AG08395 (cell line): ENCODE measurements at places on chromosomes 7 and 10.
A peak's percentile ranks its signal among the peaks of the same experiment; 100 is the strongest.

GRCh38 chr10:104077663-104078151 is 8.0 kb downstream of the COL17A1 start:
- DNase-seq, result no peak

- peak; percentile 66 for DNase-seq
Observed at GRCh38 chr7:98240961-98241673, 10.9 kb downstream of the TECPR1 start.

GRCh38 chr7:45035371-45035770 is 35.4 kb downstream of the CCM2 start:
- no peak for DNase-seq

DNA sequence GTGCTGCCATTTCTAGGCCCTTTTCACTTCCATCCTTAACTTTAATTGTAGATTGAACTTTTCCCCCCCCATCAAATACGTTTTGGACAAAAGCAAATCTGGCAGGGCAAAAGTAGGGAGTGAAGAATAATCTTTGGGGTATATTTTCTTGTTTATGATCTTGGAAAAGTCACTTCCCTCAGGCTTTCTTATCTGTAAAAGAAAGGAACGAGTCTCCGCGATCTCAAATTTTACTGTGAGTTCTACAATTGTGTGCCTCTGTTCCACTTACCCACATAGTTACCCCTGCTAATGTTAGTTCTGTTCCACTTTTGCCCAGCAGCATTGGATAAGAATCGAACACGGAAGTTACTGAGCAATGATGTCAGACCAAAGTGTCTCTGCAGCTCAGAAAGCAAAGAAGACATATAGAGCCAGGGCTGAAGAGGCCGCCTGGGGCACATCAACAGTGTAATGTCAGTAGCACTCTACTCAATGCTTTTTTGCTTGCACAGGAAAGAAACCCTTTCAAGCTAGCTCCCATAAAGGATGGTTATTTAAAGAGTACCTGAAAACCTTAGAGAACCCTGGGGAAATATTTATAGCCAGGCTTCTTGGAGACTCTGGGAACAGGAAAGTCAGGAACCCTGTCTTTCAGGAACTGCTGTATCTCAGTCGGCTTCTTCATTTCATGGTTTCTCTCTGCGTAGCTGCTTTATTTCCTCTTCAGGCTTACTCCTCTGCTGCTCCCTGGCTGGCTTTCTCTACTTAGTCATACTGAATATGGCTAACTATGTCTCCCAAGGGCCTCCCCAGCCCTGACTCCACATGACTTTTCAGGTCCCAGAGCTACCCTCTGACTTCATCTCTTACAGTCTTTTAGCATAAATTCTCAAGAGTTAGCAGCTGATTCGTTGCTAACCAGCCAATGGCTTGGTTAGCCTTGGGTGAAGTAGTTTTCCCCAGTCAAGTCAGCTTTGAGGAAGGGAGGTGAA is 123.7 kb upstream of the FAM3C start:
- peak; percentile 38 for DNase-seq

DNA sequence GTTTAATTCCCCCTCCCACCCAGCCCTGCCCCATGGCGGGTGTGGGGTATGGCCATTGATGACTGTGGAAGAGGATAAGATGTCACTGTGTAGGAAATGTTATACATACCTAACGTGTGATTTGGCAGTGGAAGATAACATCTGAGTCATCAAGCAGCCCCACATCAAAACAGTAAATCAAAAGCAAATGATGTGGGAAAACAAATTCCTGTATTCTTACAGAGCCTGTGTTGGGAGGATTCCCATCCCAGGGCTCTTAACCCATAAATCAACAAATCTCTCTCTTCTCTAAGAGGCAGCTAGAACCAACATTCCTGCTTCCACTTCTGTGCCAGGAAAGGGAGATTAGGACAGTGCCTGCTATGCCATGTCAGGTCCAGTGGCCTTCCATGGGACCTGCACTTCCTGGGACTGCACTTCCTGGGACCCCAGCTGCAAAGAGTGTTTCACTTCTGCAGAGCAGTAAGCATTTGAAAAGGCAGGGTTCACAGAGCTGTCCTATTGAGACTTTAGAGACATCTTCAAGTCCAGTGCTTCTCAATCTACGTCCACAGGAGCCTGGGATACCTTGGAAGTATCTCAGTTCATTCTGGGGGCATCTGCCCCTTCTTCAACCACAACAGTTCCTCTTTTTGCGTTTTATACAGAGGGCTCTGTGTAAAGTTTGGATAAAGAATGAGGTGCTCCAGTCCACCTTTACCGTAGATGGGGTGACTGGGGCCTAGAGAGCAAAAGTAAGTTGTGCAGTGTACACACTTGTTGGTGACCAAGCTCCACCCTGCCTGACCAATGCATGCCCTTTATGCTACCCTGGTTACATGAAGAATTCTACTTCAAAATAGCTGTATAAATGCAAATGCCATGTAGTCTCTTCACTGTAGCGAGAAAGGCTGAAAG is 45.7 kb downstream of the ATXN7L1 start:
- DNase-seq, result peak; percentile 96

GRCh38 chr7:31186202-31186601 is 134.1 kb downstream of the ADCYAP1R1 start:
- no peak for DNase-seq

DNA sequence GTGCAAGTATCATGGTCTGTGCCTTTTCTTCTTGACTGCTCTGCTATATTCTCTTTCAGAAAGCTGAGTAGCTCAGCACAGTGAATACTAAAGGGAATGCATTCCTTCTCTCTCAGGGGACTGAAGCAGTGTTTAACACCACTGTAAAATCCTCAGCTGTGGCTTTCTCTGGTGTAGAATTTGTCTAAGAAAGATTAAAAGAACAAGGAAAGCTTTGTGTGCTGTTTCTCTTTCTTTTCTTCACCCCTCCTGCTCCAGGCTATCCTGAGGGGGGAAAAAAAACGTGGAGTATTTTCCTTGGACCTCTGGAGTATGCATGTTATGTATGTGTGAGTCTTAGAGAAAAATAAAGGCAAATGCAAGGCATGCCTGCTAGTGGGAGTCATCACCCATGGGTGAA is 383.9 kb downstream of the AUTS2 start:
- DNase-seq, result peak; percentile 9

GRCh38 chr10:30002426-30003266 is 56.7 kb downstream of the JCAD start:
- peak; percentile 70 for DNase-seq

DNA sequence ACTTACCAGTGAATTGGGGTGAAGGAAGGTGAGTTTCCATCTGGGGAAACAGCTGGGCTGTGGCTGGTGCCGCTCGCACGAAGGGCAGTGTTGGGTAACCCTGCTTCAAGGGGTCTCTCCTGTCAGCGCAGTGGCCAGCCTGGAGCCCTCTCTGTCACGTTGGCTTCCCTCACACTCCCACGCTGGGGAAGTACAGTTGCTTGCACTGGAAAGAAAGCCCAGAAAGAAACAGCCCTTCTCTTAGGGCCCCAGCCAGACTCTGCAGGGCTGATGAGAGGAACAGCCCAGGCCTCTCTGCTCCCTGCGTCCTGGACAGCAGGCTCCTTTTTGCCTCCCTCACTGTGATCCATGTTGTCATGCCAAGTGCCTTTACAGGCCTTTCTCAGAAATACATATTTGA is 40.3 kb upstream of the TRIM8 start:
- DNase-seq, result no peak

GRCh38 chr7:12524794-12525386 is 45.6 kb upstream of the SCIN start:
- DNase-seq, result peak; percentile 31

DNA sequence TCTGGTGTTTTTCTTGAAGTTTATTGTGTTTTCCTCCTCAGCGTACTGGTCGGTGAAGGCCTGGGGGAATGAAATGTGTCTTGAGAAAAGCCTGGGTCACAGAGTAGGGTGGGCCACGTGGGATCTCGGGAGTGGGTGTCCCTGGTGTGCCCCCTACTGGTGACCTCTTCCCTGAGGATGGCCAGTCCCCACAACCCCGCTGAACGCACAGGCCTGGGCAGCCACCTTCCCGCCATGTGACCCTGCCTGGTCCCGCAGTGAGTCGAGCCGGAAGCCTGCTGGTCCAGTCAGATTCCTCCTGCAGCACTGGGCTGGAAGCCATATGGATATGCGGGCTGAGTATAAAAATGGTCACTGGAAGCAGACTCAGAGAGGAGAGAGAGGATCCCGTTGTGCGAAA is 52.9 kb upstream of the GNA12 start:
- DNase-seq, result no peak

DNA sequence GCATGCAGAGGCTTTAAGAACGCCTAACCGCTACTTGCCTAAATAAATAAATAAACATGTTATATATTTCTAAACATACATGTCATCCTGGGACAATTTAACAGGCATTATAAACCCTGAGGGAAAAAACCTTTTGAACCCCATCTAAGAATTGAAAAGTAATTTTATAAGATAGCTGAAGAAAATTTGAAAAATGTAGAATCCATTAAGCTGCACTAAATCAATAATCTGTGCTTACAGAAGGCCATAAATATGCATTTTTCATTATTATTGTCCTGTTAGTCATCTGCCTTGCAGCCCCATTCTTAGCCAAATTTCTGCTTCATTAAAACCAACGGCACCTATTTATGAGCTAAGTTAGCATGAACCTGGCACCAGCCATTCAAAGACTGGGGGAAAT is 24.2 kb downstream of the LYZL1 start:
- DNase-seq, result no peak

DNA sequence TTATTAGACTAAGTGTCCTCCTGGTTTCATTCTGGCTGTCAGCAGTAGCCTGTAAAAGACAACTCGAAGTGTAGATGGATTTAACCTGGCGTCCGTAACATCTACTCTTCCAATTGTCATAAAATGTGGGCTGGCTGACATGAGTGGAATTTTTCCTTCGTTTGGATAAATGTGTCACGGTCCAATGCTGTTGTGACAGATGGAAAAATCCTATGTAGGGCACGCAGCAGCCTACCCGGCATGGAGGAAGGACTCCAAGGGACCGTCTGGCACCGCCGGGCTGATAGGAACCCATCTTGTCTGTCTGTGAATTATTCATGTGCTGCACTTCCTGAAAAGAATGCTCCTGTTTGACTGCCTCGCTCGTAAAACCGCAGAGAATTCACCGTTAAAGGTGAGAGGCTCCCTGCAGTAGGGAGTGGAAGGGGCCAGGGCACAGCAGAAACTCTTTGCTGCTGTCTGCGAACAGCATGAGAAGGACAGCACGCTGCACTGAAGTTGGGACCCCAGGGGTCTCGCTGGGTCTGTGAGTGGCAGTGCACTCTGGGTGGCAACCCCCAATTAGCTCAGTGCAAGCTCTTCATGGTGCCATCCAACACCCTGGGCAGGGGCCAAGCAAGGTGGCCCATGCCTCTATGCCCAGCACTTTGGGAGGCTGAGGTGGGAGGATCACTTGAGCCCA is 1.6 kb upstream of the ORAI2 start:
- no peak for DNase-seq

DNA sequence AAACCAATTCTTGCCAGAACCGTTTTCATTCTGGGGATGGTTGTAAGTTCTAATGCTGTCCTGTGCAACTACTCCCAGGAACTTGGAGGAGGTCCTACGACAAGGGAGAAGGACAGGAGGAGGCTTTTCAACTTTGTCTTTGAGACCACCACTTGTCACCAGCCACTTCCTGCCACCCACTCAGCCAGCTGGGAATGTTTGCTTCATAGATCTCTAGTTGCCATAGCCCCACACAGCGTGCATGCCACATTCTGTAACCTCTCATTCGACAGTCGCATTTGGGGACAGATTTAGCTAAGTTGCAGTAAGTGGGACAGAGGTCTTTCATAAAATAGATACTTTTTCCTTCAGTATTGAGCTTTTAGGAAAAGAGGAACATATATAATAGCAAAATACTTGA is 78.0 kb downstream of the TAF3 start:
- no peak for DNase-seq

- no peak for DNase-seq
Observed at GRCh38 chr7:149794661-149795060, 21.3 kb upstream of the ZNF467 start.

- no peak for DNase-seq
Observed at GRCh38 chr10:74048433-74048832, 50.5 kb downstream of the VCL start.

- peak; percentile 53 for DNase-seq
Observed at GRCh38 chr7:116977172-116977571, 23.9 kb downstream of the ST7 start.

DNA sequence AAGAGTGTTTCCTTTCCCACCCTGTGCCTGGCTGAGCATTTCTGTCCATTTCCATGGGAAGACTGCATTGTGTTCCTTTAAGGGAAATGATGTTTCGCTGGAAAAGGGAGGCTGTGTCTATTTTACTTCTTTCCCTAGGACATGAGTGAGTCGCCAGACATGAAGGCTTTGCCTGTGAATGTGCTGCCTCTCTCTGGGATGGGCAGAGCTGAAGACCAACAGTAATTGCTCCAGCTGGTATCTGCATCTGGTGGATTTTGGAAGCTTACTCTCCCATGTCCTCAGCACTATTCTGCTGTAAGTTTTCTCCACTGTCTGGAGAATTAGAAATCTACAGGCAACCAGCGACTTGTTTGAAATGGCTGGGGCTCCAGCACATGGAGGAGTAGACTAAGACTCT is 264.6 kb upstream of the BMPER start:
- DNase-seq, result peak; percentile 20

DNA sequence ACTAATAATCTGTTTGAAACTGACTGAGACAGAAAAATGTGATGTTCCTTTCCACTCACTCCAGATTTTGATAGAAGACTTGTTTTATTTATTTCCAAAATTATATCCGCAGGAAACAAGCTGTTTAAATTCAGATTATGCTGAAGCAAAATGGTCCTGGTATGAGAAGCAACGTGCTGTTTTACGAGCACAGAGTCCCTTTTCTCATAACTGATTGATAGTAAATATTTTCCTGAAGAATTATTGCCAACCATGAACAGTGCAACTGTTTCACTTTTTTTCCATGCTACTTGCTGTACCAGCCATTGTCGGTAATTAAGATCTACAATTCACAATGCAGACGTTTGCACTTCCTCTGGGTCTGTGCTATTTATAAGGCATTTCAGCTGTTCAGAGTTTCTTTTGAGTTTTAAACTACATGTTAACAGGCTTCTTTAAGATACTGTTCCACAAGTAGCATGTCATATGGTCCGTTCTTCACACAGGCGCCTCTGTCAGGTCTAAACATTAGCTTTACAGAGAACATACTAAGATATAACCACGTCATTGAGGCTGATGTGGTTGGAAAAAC is 103.8 kb downstream of the POLL start:
- DNase-seq, result no peak

GRCh38 chr7:98293265-98293664 is 11.8 kb downstream of the BRI3 start:
- DNase-seq, result no peak

GRCh38 chr10:5666008-5666840 is at the start of gene ASB13:
TSS of gene ASB13 (minus strand) at chr10:5666595. CDS start at chr10:5666551, 44 bp downstream.
- DNase-seq, result peak; percentile 78

- no peak for DNase-seq
Observed at GRCh38 chr7:29895559-29895958, 89.3 kb downstream of the WIPF3 start.

- DNase-seq, result no peak
Observed at GRCh38 chr10:65325913-65326312, 1599.9 kb upstream of the LRRTM3 start.
